ENCODE measurements at places on chromosomes 2 and 18.

GRCh38 chr2:118431165-118431517, 342.9 kb downstream of the INSIG2 start:
- DNase-seq, result no peak

GRCh38 chr2:61006486-61007105, 10.9 kb upstream of the PEX13 start:
- DNase-seq, result no peak

DNA sequence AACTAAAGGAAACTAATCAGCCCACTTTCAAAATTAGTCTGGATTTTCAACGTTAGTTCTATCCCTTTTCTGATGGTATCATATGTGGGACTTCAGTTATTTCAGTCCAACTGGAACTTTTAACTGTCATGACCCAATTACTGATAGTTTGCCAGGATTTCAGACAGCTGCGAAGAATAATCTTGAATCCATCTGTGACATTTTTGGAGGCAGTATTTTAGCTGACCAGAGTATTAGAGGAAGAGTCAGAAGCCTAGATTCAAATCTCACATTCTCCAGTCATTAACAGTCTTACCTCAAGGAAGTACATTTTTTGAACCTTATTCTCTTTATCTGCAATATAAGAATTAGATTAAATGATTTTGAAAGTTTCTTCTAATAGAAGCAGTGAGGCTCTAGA, 81.3 kb downstream of the PTRHD1 start:
- no peak for DNase-seq

GRCh38 chr2:72144632-72145288, 2.9 kb downstream of the CYP26B1 start:
- peak; percentile 71 for DNase-seq

DNA sequence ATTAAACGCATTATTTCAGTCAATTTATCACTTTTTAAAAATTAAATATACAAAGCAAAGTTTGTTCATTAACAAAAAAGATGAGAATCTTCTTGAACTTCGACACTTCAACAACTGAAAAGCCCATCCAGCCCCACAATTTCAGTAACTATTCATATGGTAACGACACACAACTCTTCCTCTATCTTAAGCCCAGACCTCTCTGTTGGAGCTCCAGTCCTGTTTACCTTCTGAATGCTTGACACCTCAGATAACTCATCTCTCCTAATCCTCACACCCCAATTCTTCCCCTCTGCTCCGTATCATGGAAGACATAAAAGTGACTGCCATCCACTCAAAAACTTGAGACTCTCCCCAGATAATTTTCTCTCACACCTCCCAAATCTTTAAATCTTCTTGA, 12.6 kb downstream of the USP37 start:
- DNase-seq, result no peak

- DNase-seq, result peak; percentile 33
These were observed 24.9 kb downstream of the BIN1 start for GRCh38 chr2:127081826-127082633.

DNA sequence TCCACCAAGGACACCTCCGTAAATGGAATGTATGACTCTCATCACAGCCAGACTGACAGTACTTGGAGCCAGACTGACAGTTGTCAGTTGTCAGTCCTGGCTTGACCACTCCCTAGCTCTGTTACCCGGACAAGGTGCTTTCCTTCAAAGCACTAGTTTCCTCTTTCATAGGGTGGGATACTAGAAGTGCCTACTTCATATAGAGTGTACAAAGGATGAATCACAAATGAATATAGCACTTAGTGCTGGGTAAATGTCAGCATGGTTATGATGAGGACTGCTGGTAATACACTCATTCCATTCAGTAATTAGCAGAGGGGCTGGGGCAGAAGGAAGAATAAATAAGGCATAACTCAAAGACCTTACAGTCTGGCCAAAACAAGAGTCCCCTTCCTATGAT, 91.4 kb downstream of the ARL4C start:
- no peak for DNase-seq

DNA sequence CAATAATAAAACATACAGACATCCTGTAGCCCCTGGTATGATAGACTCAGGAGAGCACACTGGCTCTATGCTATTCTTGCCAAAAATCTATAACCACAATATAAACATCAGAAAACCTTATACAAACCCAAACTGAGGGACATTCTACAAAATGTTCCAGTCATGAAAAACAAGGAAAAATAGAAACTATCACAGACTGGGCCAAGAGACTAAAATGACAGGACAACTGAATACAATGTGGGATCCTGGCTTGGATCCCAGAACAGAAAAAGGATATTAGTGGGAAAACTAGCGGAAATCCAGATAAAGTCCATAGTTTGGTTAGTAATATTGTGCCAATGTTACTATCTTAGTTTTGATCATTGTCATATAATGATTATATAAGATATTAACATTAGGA, 29.6 kb upstream of the EPAS1 start:
- DNase-seq, result no peak

- no peak for DNase-seq
These were observed 346.7 kb downstream of the RND3 start for GRCh38 chr2:150140777-150141176.

DNA sequence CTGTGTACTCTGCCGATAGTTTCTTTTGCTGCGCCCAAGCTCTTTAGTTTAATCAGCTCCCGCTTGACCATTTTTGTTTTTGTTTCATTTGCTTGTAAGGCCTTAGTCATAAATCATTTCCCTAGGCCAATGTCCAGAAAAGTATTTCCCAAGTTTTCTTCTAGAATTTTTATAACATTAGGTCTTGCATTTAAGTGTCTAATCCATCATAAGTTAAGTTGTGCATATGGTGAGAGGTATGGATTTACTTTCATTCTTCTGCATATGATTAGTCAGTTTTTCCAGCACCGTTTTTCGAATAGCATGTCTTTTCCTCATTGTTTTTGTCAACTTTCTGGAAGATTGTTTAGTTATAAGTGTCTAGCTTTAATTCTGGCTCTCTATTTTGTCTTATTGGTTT, 484.8 kb upstream of the CNTNAP5 start:
- DNase-seq, result no peak

DNA sequence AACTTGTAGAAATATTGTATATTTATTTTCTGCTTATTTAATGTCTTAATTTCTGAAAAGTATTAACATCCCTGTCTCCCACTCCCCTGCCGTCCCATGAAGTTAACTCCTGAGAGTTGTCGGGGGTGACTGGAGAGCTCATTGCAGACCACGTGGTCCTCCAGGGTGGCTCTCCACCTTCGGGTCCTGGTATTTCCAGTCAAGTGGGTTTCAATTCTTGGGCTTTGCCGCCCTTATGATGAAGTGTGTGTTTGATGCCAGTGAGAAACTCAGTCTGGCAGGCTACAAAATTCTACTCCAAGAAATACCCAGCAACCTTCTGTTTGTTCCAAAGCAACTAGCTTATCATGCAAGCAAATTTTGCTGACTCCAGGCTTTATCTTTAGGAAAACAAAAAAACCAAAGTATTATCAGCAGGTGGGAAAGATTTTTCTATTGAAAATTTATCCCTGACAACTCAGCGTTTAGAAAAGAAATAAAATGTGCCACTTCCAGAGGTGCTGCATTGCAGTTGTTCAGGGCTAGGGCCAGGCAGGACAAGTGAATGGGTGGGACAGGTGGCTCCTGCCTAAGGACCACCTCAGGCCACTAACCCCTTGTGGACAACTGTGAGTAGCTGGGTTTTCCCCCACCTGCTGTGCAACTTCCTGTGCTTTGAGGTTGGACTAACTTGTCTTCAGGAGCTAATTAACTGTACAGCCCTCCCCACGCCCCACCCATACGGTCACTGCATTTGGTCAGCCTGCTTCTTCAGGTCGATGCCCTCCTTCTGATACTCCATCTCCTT, 46.6 kb downstream of the BCL2L11 start:
- no peak for DNase-seq

DNA sequence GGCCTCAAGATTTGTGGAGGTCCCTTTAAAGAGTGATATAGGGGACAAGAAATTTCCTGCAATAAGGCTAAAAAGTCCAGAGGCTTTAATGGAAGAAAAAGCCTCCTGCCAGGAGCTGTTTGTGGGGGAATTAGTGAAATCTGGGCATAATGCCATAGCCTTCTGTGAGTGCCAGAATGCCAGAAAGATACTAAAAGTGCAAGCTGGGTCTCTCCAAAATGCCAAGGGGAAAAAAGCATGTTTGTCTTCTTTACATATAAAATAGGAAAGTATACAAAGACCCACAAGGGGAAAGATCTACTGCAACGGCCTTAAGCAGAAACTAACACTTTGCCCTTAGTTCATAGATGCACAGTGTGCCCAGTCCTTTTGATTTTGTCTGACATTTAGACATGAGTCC, 647.7 kb upstream of the ZNF804A start:
- no peak for DNase-seq

DNA sequence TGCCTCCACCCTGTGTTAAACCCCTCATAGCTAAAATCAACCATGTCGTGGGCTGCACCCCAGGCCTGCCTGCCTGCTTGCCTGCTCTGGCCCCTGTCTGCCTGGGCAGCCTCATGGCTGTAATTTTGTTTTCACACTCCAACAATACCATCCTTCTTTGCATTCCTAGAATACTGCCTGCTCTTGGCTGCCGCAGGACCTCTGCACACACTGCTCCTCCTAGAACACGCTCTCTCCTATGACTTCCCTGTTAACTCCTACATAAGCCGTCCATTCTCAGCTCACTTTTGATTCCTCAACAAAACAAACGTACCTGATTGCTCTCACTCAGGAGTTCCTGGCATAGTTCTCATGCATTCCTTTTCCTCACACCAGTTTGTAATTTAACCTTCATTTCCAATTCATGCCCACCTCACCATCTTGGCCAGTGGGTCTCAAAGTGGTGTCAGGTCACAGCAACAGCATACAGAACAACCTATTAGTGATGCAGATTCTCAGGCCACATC, 2.5 kb downstream of the UXS1 start:
- no peak for DNase-seq

DNA sequence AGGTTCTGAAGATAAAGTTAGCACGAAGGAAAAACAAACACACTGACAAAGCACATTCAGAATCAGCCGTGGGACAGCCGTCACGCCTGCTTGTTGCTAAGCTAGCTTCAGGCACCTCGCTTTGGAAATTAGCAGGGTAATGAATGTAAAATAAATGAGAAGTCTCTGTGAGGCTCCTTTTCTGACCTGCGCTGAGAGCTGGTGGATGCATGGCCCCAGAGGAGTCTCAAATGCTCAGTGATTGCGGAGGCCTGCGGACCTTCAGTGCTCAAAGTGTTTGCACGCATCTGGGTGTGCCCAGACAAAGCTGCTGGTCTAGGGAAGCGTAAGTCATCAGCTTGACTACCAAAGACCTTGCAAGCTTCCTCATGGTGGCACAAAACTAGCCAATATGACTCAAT, 50.6 kb downstream of the CD8B2 start:
- no peak for DNase-seq

- no peak for DNase-seq
These were observed 30.6 kb downstream of the SPATS2L start for GRCh38 chr2:200336980-200337615.

DNA sequence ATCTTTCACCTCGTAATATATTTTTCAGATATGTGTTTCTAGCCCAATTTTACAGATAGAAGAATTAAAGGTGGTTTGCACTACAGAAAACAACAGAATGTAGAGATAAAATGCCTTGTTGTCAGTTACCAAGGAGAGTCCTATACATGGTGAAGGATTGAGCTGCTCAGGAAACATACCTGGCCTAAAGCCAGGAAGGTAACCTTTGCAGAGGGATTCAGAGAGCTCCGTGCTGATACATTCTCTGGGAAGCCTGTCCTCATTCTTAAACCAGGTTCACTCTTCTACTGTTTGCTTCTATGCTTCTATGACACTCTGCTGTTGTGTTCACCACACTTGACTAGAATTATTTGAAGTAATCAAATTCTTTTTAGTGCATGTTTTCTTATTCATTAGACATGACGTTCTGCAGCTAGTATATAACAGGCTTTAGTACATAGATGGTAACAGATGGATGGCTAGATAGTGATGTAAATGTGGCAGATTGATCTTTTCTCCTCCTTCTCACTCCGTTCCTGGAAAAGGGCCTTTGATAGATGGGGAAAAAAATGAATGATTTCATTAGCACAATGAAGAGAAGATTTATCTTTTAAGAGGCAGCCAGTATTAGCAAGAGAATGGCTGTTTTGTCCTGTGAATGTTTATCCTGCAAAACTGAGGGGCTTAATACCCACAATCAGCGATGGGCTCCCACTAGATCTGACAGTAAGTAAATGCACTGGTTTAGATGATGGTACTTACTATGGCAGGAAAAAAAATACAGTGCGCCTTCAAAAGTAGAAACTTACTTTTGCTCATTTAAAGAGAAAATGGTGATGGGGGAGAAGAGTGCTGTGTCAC, 589.6 kb upstream of the FAM98A start:
- no peak for DNase-seq

GRCh38 chr2:137237055-137237454, 471.7 kb downstream of the THSD7B start:
- no peak for DNase-seq

GRCh38 chr18:73059280-73059679, 191.5 kb upstream of the NETO1 start:
- no peak for DNase-seq

DNA sequence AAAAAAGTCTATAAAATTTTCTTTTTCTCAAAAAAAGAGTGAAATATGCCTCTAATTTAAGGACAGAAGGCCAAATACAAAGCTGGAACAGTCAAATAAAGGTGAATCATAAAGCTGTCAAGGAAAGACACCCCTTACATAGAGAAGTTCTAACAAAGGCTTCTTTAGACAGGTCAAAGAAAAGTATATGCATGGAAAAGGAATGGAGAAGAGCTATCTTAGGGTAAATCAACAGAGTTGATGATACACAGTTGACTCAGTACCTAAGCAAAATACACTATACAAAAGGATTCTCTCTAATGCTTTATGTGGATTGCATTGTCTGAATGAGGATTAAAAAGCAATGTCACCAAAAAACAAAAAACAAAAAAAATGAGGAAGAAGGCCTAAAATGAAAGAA, 214.8 kb downstream of the TXNL1 start:
- DNase-seq, result no peak

DNA sequence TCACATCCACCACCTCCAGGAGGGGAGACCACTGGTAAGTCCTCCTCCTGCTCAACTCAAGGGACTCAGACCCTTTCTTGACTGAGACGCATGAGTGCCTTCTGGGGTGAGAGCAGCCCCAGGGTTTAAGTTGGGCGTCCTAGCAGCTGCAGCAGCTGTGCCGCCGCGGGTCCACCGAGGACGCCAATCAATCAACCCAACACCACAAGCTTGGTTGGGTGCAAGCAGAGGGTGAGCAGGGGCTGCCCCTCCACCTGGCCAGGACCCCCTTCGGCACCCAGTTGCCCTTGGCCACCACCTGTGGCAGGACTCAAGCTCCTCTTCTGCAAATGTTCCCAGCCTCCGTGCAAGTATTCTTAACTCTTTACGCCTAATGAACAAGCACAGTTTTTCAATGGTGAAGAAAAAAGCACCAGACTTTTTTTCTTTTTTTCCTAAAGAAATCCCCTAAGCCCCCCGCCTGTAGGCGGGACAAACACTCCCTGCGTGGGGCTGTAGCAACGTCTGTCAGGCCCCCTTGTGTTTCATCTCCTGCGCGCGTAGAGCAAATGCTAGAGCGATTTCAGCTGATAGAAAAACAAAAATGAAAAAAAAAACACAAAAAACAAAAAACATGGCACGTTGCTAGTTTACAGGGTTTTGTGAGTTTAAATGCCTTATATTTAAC, 197.1 kb downstream of the LOXHD1 start:
- no peak for DNase-seq

Data from nephron progenitor cell (in vitro differentiated cells).